Fibroblast of the aortic adventitia (primary cell): ENCODE measurements at places on chromosomes 1 and 21.

DNA sequence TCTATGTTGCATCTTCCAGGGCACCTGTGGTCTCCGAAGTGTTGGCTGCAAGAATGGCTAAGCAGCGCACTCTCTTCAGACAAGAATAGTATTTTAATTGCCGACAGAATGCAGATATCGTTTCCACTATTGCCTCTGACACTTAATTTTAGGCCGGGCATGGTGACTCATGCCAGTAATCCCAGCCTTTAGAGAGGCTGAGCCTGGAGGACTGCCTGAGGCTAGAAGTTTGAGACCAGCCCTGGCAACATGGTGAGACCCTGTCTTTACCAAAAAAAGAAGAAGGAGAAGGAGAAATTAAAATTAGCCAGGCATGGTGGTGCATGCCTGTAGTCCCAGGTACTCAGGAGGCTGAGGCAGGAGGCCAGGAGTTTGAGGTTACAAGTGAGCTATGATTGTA, 306.9 kb downstream of the KIF26B start:
- DNase-seq: no peak

- DNase-seq: no peak
These were observed 93.8 kb downstream of the COQ8A start for GRCh38 chr1:227033880-227034279.

DNA sequence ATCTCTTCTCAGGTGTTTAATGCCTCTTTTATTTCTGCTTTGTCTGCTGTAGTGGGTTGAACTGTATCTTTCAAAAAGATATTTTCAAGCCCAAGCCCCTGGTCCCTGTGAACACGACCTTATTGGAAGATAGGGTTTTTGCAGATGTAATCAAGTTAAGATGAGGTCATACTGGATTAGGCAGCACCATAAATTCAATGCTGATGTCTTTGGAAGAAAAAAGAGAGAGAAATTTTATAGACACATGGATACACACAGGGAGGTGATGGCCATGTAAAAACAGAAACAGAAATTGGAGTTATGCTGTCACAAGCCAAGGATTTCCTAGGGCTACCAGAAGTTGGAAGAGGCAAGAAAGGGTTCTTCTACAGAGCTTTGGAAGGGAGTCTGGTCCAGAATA, 301.4 kb downstream of the KCTD3 start:
- DNase-seq: no peak

GRCh38 chr1:35605071-35605866, 32.2 kb downstream of the TFAP2E start:
- DNase-seq: no peak

DNA sequence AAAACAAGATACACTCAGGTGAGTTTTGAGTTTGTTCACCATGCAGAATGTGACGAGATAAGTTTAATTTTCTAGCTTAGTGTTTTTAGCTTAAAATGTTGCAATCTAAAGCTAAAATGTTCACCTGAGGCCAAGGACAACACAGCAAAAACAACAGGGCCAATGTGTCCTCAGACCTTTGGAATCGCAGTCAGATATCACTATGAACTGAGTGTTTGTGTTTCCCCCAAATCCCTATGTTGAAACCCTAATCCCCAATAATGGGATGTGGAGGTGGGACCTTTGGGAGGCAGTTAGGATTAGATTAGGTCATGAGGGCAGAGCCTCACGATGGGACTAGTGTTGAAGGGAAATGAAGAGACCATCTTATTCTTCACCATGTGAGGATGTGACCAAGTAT, 144.4 kb downstream of the GABPA start:
- DNase-seq: no peak

- no peak for DNase-seq
These were observed 6.2 kb downstream of the MED8 start for GRCh38 chr1:43383449-43383848.

- no peak for DNase-seq
These were observed 945 bp downstream of the RNPEP start for GRCh38 chr1:201983380-201983805.

DNA sequence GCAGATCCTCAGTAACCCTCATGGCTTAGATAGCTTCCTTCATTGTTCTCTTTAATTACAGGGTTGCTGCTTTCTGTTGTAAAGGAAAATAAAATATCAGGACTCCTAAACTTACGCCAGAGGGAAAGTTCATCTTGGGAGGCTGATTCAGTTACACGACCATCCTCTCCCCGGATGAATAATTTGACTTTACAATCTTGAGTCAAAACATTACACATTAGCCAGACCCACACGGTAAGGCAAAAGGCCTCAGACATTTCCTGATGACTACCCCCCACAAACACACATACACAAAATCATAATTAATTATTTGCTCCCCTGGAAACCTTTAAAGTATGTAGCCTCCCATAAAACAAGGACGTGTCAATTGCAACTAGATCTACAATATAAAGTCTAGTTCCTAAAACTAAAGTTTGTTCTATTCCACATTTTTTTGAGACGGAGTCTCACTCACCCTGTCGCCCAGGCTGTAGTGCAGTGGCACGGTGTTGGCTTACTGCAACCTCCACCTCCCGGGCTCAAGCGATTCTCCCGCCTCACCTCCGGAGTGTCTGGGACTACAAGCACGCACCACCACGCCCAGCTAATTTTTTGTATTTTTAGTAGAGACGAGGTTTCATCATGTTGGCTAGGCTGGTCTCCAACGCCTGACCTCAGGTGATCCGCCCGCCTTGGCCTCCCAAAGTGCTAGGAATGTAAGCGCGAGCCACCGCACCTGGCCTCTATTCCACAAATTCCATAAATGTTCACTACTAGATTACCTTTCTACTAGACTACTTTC, 830 bp upstream of the PRDX1 start:
- DNase-seq: no peak

DNA sequence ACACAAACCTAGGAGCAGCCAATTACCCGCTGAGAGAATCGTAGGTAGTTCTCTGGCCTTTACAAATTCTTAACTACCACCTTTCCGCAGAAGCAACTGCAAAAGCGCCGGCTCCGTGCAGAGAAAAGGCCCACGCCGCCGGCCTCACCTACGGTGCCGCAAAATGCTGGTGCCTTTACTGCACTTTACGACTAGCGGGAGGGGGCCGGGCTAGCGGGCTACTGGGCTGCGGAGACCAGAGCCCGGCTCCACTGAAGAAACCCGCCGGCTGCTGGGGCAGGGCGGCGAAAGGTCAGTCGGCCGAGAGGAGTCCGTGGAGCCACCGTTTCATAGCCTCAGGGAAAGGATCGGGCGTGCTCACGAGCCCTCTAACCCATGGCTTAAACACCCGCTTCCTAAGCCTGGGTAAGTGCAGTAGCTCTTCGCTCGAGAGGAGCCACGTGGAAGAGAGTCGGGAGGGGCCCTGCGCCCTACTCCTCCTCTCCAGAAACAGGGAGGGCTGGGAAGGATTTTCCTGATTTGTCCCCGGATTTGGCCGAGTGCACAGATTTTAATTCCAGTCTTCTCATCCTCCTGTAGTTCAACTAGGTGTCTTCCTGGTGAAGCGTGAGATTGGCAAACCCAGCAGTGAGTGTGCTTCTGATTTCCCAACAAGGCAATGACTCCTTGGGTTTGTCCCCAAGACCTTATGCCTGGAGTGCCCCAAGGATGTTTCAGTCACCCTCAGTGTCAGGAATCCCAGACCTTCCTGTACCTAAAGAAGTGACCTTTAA, at the start of gene DPH5:
DPH5 (minus strand) TSS at position 128 of the 773 bp plus-strand sequence. CDS start 341 bp downstream, outside the sequence.
- DNase-seq: peak; percentile 91

- no peak for DNase-seq
These were observed 3.0 kb downstream of the HECTD3 start for GRCh38 chr1:45008076-45008475.

DNA sequence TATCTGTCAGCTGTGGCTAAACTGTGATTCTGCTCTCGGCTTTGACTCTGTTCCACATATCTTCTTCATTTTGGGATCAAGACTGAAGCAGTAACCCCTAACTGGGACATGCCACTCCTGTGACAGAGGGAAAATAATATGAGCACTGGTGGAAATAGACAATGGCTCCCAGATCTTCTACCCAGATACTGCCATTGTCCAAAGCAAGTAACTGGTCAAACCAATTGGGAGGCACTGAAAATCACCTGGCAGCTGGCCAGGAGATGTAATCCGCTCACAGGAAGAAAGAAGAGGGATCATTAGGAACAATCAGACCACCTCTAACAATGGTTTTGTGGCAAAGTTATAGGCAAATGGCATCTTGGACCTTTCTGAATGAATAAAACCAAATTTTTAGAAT, 10.7 kb downstream of the SNX7 start:
- no peak for DNase-seq
